ENCODE measurements at places on chromosomes 3 and 15. TPM values are rescaled to one million over a fixed set of nuclear protein-coding genes. Genes with fewer than 3 reads are reported as not detected.

AMOTL2 gene
- 61.9 TPM for total RNA-seq

RRP9 gene
- total RNA-seq, result 7.7 TPM

NR2E3 gene
- not detected for total RNA-seq

CFAP92 gene
- total RNA-seq, result 0.49 TPM

BCL2A1 gene
- 0.92 TPM for total RNA-seq

PLA2G4D gene
- total RNA-seq, result not detected

TOPAZ1 gene
- not detected for total RNA-seq

SKOR1 gene
- not detected for total RNA-seq

ECE2 gene
- total RNA-seq, result not detected

BLM gene
- 26.6 TPM for total RNA-seq

IVD gene
- total RNA-seq, result 88.6 TPM

GMNC gene
- total RNA-seq, result 4.4 TPM

ZDHHC19 gene
- total RNA-seq, result not detected

STRC gene
- total RNA-seq, result not detected

ALG1L2 gene
- total RNA-seq, result not detected

TTLL13 gene
- not detected for total RNA-seq

All from Right ventricle myocardium inferior (tissue), 1 donor.